ENCODE measurements at places on chromosomes 2 and 18.

DNA sequence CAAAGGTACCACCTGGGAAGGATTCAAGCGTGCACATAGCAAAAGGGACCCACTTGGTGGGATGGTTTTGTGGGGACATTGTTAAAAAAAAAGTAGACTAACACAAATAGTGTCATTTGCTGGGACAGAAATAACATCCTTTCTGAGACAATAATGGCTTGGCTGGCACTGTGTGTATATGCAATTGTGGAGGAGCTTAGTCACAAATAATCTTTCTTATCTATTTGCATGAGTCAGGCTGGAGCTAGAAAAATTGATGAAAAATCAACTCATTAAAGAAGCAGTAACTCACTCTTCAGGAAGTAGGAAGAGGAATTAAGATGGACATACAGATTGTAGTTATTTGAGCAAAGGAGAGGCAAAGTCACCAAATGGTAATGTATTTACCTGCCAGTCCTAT is 29.5 kb upstream of the ITGB6 start:
- DNase-seq = no peak

- DNase-seq = peak; percentile 50
Measured at GRCh38 chr2:30072250-30072842, 74.5 kb upstream of the YPEL5 start.

DNA sequence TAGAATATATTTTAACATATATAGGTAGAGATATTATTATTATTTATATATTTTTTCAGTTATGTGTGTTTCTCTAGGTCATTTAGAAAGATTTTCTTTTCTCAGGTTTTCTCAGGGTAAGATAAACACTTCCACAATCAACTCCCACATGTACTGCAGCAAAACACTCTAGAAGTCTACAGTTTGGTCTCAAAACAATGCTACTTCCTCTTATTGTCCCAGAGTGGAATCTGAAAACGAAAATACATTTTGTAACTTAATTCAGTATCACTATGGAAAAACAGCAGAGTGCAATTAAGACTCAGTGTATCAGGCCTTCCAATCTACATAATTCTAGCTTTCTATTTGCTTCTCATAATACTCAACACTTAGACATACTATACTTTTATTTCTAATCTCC is 190.1 kb upstream of the SLC35G4 start:
- DNase-seq = no peak

- no peak for DNase-seq
Measured at GRCh38 chr2:154698296-154698720, at the start of gene KCNJ3. Gene KCNJ3, plus strand, starts transcription at chr2:154698695. Its CDS starts 81 bp downstream, at chr2:154698776.

- DNase-seq = no peak
Measured at GRCh38 chr2:42648796-42649195, 80.4 kb downstream of the MTA3 start.

DNA sequence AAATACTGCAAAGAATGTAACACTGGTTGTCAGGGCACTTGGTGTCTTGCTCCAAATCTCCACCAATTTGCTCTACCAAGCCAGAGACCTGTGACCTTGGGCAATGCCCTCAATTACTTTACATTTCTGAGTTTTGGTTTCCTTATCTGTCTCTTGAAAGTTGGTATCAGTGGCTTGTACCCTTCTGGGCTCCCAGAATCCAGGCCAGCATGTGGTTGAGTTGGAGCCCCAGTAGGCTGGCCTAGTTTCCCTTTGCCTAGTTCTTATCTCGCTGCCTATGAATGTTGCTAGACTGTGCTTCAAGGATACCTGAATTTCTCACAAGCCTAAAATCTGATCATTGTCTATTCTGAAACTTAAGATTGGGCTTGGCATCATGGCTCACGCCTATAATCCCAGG is 26.6 kb downstream of the MEP1B start:
- DNase-seq = no peak

- DNase-seq = no peak
Measured at GRCh38 chr18:59273759-59274532, 692 bp upstream of the RAX start.

DNA sequence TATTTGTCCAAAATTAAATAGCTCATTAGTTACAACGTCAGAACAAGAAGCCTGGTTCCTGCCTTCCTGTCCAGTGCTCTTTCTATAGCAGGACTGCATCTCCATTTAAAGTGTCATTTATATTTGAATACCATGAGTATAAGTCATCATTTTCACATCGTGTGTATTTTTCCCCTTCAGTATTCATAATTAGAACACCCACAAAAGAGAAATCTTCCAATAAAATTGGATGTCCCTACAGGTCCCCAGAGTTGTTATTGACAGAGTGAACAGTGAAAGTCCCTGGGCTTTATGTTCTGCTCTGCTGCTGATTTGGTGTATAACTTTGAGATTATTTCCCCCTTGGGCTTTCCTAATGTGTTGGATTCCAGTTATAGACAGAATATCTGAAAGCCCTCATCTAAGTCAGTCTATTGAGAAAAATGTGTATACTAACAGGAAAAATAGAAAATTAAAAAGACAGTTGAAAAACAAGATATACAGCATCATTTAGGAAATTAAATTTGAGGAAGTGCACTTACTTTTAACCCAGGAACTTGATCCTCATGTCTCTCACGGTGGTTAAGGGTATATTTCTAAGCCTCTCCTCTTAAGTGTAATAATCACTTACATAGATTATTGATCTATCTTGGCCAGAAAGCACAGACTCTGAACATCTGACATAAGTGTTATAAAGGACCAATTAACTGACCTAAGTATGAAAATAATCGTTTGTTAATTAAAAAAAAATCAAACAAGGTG is 15.2 kb upstream of the REV1 start:
- DNase-seq = no peak

DNA sequence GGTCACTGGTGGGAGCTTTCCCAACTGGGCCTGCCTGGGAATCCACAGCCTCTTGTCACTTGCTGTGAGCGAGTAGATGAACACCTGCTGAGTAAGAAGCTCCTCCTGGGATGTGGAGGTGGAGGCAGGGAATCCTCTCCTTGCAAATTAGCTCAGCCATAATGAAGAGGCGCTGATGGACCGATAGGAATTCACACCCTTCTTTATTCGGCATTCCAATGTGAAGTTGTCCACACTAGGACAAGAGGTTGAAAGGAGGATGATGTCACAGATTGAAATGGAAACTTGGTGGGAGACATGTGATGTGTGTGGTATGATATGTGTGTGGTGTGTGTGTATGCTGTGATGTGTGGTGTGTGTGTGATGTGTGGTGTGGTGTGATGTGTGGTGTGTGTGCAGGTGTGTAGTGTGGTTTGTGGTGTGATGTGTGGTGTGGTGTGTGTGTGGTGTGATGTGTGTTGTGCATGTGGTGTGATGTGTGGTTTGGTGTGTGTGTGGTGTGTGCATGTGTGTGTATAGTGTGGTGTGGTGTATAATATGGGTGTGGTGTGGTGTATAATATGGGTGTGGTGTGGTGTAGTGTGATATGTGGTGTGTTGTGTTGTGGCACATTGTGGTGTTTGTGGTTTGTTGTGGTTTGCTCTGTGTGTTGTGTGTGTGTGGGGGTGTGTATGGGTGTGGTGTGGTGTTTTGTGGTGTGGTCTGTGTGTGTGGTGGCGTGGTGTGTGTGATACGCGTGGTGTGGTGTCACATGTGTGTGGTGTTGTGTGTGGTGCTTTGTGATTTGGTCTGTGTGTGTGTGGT is 216.4 kb downstream of the BCL2 start:
- no peak for DNase-seq

GRCh38 chr2:162749994-162750393 is 88.6 kb downstream of the KCNH7 start:
- no peak for DNase-seq

DNA sequence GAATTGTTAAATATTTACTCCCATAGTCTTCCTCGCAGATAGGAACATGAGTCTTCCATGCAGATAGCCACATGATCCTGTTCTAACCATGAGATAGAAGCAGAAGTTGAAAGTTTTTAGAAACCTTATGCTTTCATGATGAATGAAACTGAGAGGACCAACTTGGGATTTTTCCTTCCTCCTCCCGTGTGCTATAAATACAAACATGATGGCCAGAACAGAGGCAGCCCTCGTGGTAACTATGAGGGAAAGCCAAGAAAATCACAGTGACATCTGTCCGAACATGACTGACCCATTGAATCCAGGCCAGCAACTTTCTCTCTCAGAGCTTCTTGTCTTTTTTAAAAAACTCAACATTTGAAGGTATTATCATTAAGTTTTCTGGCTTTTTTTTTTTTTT is 78.5 kb downstream of the ACAA2 start:
- no peak for DNase-seq
